ENCODE measurements at places on chromosomes 3 and 15. TPM values are rescaled to one million over a fixed set of nuclear protein-coding genes. Genes with fewer than 3 reads are reported as not detected.

The CCDC80 gene
- 7.5 TPM for total RNA-seq

The NOP10 gene
- total RNA-seq = 154 TPM

The TM4SF1 gene
- total RNA-seq = 1,177 TPM

The APBA2 gene
- total RNA-seq = 37.4 TPM
